ENCODE measurements at places on chromosomes 3 and 15.

DNA sequence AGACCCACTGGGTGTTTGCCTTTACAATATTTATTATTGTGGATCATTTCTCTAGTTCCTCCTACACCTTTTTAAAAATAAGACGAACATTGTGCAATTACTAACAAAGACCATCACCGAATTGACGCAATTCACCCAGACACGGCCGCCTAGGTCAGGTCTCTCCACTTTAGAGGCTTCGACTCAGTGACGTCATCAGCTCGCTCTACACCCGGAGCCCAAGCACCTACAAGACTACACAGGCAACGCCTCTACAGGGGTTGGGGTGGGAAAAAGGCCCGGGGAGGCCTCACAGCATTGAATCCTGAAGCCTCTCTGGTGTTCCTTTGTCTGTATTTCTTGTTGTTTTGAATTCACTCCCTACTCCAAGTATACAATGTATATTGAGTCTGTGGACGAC lies 16.6 kb downstream of the ZIC4 start:
- no peak for DNase-seq

GRCh38 chr15:56394909-56395308 lies 29.7 kb downstream of the TEX9 start:
- no peak for DNase-seq

DNA sequence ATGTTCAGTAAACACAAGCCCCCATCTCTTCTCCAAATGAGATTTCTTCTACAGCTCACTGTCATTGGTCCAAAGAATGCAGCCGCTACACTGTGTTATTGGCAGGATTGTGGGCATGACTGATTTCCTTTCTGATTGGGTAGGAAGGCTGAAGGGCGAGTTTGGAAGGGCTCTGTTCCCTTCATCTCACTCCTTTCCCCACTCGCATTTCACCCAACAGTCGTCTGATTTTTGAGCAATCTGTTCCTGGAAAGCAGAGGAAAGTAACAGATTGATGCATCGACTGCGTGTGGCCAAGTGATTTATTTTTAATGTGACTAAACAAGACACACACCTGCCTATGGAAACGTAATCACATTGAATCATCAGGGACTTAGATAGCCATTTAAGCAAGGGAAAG lies 55.5 kb downstream of the NOX5 start:
- DNase-seq, result no peak

GRCh38 chr15:34889476-34889875 lies 80.1 kb downstream of the AQR start:
- DNase-seq, result no peak

Data from activated CD4-positive, alpha-beta T cell treated with anti-CD3 and anti-CD28 coated beads, Interleukin-10, Interleukin-2, amounts not matched to agents 100 ng/mL and 50 ng/mL, durations not matched to agents 16 hours and 8 hours (primary cell).